Activated T-helper 1 cell treated with Interleukin-2 at 50 U/mL for 16 hours (primary cell): ENCODE measurements at places on chromosomes 7 and 10.

DNA sequence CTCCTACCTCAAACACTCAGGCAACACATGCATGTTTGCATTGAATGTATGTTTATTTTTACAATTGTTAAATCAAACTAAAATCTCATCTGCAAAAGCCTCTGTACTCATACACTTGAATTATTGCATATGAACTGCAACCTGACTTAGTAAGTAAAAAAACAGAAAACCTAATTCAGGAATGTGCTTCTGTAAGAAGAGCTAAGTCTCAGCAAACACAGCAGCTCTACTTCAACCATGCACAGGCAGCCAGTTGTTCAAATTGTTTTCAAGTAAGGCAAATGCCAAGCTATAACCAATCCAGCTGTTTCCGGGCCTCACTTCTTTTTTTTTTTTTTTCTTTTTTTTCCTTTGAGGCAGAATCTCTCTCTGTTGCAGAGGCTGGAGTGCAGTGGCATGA lies 93.5 kb upstream of the MALRD1 start:
- DNase-seq: no peak

GRCh38 chr10:70660722-70661121 lies 11.6 kb upstream of the ADAMTS14 start:
- DNase-seq: no peak

GRCh38 chr10:90805206-90805605 lies 52.6 kb downstream of the HTR7 start:
- DNase-seq: no peak

- DNase-seq: no peak
Observed at GRCh38 chr7:23539494-23539907, 7.7 kb upstream of the TRA2A start.

GRCh38 chr10:32112055-32112454 lies 55.8 kb upstream of the KIF5B start:
- no peak for DNase-seq

- DNase-seq: no peak
Observed at GRCh38 chr7:14233868-14234369, 244.5 kb upstream of the ETV1 start.

DNA sequence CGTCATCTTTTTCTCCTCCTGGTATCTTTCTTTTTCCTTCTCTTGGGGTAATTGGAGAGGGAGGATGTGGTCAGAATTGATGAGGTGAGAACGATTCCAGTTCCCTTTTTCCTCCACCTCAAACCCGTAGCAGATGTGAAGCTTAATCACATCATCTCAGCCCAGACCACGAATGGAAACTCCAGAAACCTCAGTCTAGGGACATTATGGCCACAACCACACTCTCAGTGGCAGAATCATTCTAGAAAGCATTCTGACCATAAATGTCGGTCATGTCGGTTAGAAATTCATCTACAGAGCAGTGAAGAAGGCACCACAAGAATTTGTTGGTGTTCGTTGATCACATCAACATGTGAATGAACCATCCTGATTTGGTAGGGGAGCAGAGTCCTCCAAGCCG lies 78.7 kb downstream of the GATA3 start:
- no peak for DNase-seq

DNA sequence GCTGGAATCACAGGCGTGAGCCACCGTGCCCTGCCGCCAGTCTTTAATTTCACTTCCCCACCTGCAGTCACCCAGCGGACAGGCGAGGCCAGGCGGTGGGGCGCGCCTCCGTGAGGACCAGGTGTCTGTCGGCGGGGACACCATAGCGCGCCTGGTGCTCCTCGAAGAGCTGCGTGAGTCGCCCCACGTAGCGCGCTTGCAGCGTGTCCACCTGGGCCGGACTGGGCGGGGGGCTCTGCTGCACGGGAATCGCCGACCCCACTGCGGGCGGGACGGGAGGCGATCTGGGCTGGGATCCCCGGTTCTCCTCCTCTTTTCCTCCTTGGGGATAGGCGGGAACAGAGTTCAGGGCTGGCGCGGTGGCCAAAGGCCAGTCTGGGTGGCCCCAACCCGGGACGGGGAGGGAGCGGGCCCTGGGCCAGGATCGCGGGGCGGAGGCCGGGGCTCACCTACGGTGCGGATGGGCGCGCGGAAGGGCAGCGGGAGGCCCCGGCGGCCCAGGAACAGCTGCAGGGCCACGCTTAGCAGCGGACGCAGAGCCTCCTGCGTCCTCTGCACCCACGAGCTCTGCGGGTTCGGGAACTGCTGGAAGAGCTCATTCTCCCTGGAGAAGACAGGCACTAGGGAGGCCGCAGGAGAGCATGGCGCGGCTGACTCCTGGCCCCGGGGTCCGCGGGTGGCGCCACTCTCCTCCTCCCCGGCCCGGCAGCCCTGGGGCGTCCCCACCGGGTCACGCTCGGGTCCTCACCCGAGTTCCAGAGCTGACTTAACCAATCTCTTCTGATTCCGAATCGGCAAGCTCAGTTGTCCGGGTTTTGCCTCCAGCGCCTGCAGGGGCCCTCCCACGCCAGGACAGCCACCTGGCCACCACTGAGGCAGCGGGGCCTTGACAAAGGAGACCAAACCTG lies 1.1 kb upstream of the MOGAT3 start:
- DNase-seq: no peak

DNA sequence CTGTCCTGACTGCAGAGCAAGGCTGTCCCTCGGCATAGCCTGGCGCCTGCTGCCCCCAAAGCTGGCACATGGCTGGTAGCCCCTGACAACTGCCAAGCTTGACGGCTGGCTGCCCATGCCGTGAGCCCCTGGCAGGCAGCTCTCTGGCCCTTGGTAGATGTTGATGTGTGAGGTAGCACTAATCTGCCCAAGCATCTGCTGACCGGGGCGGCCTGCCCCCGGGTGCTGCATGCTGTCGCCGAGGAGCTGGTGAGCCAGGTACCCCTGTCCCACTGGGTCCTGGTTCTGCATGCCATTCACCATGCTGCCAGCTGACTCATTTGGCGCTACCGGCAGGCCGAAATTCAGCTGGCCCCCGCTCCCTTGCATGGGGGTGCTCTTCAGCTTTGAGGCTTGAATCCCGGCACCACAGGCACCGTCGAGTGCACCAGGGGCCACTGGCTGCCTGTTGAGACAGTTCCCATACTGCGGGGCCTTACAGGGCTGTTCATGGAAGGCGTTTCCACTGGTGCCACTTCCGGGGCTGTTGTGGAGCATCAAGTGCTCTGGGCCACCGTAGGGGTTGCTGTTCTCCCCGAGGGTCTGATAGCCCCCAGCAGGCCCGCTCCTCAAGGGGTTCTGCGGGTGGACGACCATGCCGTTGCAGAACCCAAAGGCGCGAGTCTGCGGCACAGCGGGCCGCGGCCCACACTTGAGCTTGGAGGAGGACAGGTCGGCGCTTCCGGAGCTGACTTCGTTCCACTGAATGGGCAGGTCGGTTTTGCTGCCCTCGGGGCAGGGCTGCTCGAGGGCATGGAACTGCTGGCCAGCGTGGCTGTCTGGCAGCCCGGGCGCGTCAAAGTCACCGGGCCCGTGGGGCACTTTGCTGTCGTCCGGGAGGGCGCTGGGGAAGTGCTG lies 262.2 kb upstream of the INHBA start:
- DNase-seq: no peak

DNA sequence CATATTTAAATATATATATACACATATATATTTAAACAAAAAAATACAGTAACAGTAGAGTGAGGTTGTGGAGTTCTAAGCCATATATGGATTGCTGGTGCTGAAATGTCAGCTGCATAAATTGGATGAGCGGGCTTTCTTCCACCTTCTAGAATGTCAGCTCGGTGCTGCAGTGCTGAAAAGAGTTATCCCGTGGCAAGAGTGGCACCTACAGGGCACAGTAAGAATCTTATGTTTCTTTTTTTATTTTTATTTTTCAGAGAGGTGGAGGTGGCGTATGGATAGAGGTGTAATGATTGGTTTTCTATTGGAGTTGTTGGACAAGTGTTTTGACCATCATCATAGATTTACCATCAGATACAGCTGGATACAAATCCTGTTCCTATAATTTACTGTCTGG lies 86.2 kb upstream of the DYNC1I1 start:
- DNase-seq: no peak

DNA sequence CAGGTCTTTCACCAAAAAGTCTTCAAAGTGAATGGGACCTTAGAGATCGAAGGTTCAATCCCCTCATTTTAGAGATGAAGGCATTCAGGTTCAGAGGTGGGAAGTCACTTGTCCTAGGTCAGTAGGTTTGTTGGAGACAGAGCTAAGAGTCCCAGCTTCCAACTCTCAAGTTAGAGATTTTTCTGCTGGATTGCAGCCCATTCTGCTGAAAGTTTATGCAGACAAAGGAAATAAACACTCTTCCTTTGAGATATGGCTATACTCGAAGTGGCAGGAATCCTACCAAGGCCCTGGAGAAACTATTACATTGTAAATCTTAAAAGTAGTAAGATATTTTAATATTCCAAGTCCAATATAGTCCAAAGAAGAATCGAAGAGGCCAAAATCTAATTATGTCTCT lies 64.4 kb downstream of the LYZL1 start:
- no peak for DNase-seq

DNA sequence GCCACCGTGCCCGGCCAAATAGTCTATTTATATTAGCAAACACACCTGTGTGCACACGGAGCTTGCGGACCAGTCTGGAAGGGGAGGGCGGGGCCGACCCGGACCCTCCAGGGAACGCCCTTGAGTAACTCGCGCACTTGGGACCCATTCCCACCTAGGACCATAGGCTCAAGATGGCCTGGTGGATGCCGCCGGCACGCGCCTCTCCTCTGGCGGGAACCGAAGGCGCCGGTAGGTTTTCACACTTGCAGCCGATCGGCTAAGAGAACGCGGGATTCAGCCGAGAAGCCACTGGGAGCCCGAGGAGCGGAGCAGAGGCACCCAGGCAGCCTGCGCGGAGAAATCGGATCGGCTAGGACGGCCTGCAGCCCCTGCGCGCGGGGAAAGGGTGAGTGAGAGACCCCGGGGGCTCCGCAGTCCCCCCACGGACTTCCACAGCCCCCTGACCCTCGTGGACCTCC lies 18.9 kb downstream of the IFT22 start:
- DNase-seq: no peak

DNA sequence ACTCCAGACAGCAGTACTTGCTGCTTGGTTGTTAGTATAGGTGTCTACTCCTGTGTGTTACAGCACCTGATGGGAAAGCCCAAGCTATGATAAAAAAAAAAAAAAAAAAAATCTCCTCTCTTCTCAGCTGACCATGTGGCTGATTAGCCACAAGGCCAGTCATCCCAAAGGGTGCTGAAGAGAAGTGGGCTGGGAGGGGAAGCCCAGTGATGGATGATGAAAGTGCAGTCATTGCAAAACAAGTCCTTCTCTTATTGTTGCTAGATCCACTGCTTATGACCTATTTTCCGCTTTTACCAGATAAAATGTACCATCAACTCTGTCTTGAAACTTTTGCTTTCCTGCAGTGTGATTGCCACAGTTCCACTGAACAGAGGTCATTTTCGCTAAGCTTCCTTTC lies 1092.5 kb upstream of the C7orf33 start:
- no peak for DNase-seq

DNA sequence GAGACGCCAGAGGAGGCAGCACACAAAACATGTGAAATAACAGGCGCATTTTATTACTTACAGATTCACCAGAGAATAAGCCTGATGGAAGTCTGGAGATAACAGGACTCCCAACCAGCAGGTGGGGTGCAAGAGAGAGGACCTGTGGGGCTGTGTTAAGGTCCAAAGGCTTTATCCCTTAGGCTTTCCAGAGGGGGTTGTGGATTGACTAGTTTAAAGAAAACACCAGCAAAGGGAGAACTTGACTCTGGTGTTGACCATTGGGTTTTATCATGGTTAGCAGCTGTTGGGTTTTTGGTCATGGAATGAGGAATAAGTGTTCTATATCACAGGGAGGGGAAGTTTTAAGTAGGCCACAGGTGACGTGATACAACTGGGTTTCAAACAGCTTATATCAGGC lies 1.6 kb upstream of the CRPPA start:
- no peak for DNase-seq

DNA sequence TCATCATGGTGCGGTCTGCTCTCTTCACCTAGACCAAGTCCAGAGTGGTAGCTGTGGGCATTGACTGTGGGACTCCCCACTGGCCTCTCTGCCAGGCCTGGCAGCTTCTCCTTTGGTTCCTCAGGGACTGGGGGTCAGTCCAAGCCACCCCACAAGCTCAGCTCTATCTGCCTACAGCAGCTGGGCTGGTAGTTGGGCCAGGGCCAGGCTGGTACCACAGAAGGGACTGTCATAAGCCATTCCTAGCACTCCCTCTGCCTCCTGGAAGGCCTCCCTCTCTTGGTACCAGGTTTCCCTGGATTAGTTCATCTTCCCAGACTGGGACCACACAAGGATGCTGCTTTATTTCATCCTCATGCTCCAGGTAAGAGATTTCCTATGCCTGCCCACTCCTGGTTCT lies 24.2 kb upstream of the UNC5B start:
- no peak for DNase-seq

DNA sequence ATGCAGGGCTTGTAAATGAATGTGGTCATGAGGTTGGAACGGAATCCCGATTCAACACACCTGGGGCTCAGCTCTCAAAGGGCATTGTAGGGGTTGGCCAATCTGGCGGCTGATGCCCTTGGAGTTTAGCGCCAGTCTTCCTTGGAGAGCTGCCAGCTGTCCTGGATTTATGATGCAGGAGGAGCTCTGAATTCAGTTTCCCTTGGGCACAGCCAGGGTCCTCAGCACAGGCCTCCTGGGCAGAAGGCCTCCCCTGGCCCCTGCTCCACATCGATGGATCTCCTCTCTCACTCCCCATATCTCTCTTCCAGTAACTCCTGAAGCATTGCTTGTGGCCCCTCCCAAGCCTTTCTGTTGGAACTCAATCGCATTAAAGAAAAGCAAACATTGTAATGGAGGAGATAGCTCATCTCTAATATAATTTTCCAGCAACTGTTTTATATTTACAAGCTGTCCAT lies 985 bp upstream of the CYTH3 start:
- no peak for DNase-seq

GRCh38 chr7:1669064-1669951 lies 769 bp upstream of the ELFN1 start:
- no peak for DNase-seq

- DNase-seq: no peak
Observed at GRCh38 chr10:114316744-114317143, 77.7 kb downstream of the VWA2 start.

DNA sequence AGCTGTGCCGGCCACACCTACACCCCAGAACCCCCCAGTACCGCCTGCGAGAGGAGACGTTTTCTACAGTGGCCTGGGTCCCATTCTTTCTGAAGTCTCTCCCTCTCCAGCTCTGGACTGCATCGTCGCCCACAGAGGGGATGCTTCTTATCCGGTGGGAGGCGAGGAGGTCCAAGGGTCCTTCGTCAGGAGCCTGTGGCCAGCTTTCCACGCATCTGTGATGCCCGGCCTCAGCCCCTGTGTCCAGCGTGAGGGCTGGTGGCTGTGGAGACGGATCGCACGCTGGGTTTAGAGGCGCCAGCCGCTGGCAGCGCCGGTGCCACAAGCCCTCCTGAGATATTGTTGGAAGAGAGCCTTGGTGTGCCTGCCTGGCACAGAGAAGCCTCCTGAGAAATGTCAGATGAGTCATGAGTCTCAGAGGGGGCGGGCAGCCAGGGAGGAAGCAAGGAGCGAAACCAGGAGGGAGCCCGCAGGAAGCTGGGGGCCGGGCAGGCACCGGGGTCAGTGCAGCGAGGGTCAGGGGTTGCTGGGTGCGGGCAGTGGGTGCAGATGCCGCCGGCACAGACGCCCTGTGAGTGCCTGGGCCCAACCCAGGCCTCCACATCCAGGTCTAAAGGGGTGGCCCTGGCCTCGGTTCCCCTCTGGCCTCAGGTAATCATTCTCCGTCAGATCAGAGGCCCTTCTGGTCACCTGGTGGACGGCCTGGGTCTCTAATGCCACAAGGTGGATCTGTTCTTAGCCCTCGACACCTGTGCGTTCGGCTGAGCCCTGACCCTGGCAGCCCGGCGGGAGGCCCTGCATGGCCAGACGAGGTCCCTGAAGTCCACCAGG lies 86.0 kb upstream of the DIP2C start:
- DNase-seq: no peak
